Kidney capillary endothelial cell (primary cell): ENCODE measurements at places on chromosomes 16 and 17.
A peak's percentile ranks its signal among the peaks of the same experiment; 100 is the strongest.

GRCh38 chr17:75664099-75664549 is 2.8 kb downstream of the RECQL5 start:
- no peak for DNase-seq

- DNase-seq = no peak
Measured at GRCh38 chr17:50144845-50145531, 5.5 kb downstream of the PPP1R9B start.

GRCh38 chr16:47359478-47359877 is 101.4 kb downstream of the ITFG1 start:
- no peak for DNase-seq

DNA sequence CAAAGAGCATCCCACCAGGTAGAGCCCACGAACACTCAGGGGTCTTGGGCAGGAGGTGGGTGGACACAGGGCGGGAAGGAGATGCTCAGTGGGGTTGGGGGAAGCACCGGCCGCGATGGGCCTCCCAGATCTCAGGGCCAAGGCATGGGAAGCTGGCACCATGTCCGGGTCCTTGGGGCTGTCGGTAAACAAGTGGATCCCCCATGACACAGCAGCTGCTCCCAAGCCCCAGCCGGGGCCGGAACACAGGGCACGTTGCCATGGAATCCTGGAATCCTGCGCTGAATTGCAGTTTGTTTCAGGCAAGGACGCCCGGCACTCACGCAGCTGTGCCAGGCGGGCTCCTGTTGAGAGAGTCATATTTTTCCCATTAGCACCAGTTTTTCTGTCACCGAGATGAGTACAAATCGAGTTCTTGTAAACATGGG is 23.0 kb upstream of the CHMP6 start:
- no peak for DNase-seq

- DNase-seq = no peak
Measured at GRCh38 chr16:28092721-28093384, 29.3 kb upstream of the GSG1L start.

DNA sequence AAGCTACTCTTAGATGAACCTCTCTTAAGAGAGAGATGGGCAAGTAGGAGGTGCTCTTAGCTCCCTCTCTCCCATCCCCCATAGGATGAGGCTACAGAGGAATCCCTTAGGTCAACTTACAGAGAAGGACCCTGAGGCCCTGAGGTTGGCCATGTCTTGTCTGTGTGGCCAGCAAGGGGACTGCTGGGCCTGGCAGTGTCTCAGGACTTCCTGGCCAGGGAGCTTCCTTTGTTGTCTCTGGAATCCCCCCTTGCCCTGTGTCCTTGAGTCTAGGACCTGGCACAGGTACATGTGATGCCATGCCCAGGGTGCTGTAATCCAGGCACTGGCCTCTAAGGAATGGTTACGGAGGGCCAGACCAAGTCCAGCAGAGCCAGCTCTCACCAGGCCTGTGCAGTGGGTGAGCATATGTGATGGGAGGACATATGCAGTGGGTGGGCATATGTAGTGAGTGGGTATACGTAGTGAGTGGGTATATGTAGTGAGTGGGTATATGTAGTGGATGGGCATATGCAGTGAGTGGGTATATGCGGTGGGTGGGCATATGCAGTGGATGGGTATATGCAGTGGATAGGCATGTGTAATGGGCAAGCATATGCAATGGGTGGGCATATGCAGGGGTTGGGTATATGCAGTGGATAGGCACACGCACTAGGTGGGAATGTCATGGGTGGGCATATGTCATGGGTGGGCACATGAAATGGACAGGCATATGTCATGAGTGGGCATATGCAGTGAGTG is 20.3 kb upstream of the PECAM1 start:
- DNase-seq = no peak

DNA sequence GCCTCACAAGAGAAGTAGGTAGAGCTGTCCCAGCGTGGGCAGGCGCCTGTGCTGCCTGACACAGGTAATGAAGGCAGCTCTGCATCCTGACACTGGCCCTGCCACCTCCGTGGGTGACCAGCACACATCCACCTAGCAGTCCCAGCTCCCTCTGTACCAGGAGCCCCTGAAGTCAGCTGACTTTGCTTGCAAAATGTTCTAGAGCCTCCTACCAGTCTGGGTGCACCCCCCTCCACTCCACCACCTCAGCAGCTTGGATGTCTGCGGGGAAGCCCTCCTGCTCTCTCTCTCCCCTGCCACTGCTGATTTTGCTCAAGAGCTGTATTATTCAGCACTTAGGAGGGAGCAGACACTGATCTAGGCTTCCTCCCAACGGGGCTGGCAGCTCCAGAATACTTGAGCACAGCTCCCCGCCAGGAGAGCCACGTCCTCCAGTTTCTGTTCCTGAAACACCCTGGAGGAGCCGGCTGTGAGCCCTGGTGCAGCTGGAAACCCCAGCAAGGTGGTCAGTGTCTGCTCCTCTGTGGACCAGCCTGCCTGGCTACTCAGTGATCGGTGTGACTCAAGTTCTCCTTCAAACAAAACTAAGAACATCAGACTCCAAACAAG is 1.0 kb downstream of the RNF166 start:
- no peak for DNase-seq

DNA sequence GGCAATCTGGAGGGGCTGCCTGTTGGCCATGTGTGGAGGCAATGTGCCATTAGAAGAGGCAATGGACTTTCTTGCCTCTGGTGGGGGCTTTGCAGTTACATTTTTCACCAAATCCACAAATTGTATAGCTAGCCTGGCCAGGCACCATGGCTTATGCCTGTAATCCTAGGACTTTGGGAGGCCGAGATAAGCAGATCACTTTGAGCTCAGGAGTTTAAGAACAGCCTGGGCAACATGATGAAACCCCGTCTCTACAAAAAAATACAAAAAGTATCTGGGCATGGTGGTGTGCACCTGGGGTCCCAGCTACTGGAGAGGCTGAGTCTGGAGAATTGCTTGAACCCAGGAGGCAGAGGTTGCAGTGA is 2.7 kb upstream of the RNF112 start:
- no peak for DNase-seq

- no peak for DNase-seq
Measured at GRCh38 chr16:12771341-12771798, 32.3 kb downstream of the CPPED1 start.

DNA sequence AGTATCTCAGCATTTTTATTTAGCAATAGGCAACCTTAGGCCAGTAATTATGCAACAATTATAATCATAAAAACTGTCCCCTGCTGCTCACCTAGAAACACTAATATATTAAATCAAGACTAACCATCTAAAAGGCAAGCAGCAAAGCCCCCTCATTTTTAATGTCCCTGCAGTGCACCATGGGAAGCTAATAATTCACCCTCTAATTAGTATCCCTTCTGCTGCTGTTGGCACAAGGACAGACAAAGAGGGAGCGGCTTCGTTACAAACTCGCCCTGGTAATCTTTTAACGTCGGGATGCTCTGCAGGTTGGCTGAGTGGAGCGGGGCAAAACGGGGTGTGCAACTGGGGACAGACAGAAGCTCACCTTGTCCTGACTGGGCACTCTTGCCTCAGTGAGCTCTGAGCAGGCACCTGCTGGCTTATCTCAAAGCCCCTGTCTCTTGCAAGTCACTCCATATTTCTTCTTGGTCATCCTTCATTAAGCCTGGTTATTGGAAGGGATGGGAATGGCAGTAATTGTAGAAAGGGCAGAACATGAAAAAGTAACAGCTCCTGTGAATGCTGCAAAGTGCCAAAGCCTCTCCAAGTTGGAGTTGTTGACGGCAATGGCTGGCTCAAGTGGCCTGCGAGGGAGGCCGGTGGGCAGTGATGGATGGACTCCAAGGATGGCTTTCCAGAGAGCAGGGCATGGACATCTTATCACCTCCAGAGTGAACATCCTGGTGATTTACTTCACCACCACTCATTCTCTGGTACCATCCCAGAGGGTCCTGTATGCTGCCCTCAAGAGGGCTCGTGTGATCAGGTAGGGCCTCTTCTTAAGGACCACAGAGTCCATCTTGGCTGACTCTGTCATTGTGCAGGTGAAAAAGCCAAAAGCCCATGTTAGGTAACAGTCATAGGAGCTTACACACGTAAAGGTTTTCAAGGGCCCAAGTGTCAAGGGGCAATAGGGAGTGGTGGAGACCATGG is 219.6 kb upstream of the N4BP1 start:
- no peak for DNase-seq

DNA sequence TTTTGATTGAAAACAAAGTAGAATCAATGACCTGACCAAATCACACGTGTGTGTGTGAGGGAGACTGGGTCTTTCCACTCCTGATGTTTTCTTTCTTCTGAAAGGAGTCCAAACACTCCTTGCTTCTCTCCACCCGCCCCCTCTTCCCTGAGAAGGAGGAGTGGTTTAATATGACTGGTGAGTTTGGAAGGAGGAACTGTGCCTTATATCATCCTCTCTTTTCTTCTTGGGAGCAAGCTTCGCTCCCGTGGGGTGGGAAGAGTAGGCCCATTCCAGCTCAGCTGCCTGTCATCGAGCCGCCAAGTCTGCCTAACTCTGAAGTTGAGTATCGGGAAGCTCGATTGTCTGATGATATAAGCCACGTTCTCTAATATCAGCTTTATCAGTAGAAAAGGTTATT is 96.5 kb downstream of the YPEL2 start:
- DNase-seq = no peak

DNA sequence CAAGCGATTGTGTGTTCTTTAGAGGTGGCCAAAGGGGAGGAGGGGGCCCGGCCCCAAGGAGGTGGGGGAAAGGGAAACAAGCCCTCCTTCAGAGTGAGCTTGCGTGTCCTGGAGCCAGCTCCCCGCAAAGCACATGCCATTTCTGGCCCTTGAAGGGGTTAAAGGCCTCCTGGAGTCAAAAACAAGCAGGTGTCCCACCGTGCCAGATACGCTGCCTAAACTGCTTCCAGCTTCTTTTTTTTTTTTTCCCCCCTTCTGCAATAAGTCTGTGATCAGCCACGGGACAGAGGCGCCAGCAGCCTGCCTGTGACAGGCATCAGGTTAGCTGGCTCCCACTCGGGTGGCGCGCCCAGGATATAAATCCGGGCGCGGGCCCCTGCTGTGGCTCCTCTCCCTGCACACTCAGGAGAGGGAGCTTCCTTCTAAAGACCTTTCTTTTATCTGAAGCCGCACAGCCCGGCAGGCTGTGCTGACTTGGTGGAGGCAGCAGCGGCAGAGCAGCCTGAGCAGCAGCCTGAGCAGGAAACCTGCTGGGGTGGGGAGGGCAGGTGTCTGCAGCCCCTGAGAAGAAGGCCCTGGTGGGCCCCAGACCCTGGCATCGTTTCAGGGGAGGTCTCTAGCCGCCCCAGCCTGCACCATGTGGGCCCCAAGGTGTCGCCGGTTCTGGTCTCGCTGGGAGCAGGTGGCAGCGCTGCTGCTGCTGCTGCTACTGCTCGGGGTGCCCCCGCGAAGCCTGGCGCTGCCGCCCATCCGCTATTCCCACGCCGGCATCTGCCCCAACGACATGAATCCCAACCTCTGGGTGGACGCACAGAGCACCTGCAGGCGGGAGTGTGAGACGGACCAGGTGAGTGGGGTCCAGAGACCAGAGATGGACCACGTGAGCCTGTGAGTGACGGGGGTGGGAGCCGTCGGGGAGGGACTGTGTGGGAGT is at the start of gene WFIKKN2:
WFIKKN2 (plus strand) TSS at position 286 of the 934 bp plus-strand sequence; CDS start at position 638, 352 bp downstream.
- no peak for DNase-seq

DNA sequence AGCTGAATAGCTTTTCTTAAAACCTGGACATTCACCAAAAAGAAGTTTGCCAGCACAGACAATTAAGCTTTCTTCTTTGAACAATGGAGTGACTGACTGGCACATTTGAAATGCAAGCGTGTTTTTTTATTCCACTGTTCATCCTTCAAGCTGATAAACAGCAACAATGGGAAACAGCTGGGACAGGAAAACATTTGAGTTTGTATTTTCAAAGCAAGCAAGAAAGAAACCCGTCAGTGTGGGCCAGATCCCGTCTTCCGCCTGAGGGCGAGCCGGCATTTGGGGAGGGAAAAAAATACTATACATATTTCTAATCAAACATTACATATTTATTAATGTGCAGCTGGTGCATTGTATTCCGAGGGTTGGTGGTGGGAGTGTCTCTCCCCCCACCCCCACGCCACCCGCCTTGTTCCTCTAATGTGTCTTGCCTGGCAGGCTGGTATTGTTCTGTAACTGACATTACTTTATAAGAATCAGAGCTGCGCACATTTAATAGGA is 94.3 kb downstream of the CYLD start:
- no peak for DNase-seq

GRCh38 chr16:80114699-80115098 is 426.1 kb upstream of the DYNLRB2 start:
- DNase-seq = no peak

DNA sequence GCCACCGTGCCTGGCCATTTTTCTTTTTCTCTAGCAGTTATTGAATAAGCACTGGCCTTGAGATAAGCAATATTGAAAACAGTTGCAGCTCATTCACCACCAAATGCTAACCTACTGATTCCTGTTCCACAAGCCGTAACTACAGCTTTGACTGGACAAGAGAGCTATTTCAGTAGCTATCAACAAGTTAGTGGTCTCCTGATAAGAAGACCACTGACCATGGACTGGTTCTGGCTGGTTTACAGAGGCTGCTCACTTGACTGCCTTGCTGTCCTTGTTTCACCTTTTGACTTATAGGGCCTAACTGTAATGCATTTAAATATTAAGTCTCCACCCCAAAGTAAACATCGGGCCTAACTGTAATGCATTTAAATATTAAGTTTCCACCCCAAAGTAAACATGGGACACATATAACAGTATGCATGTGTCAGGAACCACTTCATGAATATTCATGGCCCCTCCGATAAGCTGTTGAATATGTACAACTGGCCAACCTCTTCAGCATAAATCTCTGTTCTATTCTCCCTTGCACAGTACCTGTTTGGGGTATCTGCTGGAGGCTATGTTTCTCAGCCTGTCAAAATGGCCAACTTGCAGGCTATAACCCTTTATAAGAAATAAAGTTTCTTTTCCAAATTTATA is 94.1 kb downstream of the USP32 start:
- no peak for DNase-seq

DNA sequence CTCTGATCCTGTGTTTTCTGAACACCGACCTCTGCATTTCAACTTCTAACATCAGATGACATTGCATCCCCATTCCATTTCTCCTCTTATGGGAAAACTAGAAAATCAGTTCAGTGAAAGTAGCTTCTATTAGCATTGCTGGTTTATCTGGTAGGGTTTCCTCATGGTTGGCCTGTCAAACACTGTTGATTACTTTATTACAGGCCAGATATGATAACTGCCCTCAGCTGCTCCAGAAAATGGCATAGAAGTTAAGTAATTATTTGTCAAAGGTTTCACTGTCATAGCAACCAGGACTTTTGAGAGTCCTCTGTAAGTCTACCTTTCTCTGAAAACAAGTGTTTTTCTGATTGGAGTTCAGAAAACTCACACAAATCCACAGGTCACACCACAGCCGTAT is 3.0 kb downstream of the GFOD2 start:
- no peak for DNase-seq

DNA sequence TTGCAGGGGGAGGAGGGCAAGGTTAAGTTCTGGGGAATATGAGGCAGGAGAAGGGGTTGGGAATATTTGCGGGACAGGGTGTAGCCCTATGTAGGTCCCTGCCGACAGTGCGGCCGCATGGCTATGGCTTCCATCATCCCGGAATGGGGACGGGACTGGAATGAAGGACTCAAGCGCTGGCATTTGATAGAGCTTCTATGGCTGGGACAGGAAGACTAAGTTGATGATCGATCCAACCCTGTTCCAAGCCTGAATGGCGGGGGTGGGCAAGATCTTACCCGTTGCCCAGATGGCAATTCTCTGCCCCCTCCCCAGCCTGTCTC is 47.1 kb downstream of the SRCIN1 start:
- DNase-seq = no peak

- no peak for DNase-seq
Measured at GRCh38 chr17:41478237-41478636, 2.7 kb downstream of the KRT35 start.

GRCh38 chr17:79458356-79458755 is 152.5 kb downstream of the RBFOX3 start:
- no peak for DNase-seq

- peak; percentile 69 for DNase-seq
Measured at GRCh38 chr16:15034266-15035162, 21.4 kb downstream of the NTAN1 start.
